Ascending aorta (tissue), 2 donors: ENCODE measurements at places on chromosomes 1 and 21.

- DNase-seq = no peak
Observed at GRCh38 chr1:161044535-161044907, 1.3 kb downstream of the USF1 start.

DNA sequence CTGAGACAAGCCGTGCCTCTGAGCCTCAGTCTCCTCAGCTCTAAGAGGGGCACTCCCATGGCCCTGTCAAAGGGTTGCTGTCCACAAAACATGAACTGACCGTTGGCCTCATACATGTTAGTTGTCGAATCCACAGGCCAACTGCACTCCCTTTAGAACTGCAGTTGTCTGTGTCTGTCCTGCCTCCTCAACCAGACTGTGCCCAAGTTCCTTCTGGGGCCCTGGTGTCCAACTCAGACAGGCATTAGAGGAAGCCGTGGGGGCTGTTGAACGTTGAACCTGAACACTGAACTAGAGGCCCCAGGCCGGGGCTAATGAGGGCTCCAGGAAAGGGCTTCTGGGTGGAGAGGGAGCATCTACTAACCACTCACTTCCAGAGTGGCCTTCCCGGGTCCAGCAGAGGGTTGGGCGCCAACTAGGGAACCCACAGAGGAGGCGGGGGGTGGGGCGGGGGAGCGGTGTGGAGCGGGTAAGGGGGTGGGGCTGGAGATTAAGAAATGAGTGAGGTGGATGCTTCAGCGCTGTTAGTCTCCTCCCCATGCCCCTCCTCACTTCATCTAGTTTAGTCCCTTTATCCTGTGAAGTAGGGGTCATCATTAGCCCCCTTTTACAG, at the start of gene RAB42:
TSS of gene RAB42 (plus strand) at position 558 of the 613 bp plus-strand sequence. CDS start 247 bp downstream, outside the sequence.
- no peak for DNase-seq

- no peak for DNase-seq
Observed at GRCh38 chr1:168636642-168637111, 60.3 kb downstream of the XCL1 start.

GRCh38 chr1:218503102-218503501, 158.0 kb downstream of the TGFB2 start:
- DNase-seq = no peak

DNA sequence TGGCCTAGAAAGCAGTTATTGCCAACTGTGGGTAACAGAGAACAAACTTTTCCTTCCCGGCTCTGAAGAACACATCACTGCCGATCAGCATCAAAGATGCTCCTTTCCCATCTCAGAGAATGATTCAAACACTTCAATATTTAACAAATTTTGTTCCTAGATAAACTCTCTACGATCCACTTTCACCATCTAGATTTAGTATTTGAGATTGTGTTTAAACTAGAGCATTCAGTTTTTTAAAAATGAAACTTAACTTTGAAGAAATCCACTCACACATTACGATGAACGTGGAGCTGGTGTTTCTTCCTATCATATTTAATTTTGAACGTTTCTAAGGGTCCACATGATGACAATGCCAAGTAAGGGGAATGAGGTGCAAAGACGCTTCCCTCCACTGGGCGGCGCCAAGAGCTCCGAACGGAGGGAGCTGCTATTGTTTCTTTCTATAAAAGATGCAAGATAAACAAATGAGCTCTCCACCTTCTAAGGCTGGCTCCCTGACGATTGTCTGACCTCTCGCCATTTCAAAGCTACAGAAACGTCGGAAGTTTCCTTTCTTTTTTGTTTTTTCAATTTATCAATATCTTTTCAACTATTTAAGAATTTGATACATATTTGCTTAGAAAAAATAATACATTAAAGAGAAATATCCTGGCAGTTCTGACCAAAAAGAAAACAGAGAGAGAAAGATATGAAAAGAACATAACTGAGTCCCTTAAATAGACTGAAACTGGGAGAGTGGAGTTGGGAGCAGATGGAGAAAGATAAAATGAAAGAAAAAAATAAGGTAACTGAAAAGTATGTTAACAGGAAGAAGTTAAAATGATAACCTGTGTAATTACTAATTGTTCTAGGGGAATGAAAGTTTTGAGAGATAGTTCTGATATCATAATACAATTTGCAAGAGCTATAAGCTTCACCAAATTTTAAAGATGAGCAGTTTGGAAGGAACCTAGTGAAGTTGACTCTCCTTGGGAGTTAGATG, 4.4 kb upstream of the BARHL2 start:
- DNase-seq = no peak

DNA sequence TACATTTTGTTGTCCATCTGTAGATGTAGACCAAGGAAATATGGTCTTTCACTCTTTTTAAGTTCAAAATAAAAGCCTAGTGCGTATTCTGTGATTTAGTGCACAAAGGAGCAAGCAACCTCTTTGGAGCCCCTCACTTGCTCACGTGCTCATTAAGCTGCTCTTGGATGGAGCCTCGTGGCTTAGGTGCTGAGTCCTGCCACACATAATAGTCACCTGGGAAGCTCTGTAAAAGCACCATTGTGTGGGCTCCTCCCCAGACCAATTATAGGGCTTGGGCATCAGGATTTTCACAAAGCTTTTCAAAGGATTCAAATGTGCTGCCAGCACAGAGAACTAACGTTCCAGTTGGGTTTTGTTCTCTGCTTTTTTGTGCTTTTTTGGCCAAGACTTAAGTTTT, 85.0 kb downstream of the PCP4 start:
- DNase-seq = no peak

- no peak for DNase-seq
Observed at GRCh38 chr21:16367079-16367478, 637.3 kb downstream of the USP25 start.
